ENCODE measurements at places on chromosomes 5 and 9. TPM values are rescaled to one million over a fixed set of nuclear protein-coding genes. Genes with fewer than 3 reads are reported as not detected.
A peak's percentile ranks its signal among the peaks of the same experiment; 100 is the strongest.

DNA sequence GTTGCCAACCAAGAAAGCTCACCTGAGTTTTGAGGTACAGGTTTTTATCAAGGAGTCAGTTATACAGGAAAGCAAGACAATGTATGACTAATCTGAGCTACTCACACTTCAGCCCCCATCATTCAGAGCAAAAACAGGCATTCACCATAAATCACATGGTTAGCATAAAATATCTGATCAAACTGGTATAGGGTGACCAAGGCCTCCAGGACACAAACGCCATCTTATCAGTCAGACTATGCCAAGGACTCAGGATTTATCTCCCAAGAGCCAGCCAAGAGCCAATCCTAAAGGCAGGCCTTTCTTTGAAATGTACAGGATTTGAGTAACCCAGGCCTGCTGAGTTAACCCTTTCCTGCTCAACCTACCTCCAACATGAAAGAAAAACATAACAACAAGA is 313.0 kb upstream of the NREP start:
- no peak for DNase-seq

DNA sequence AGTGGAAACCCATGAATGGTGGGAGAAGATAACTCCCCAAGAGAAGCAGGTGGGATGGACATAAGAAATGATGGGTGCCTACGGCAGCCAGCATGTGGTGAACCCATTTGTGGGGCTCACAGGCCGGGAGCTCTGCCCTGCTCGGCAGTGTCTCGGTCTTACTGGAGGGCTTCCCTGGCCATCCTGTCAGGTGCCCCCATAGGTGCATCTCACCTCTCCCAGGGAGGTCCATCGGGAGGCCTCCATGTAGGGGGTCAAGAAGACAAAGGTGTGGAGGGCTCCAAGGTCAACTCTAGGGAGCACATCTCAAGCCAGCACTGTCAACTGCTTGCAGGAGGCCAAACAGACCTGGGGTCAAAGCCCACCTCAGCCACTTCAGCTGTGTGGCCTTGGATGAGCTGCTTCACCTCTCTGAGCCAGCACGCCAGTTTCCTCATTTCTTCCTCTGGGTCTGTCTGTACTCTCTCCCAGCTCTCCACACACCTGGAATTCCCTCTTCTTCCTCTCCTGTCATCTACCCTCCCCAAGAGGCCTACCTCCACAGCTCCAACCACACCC is 10.5 kb upstream of the ADGRD2 start:
- no peak for DNase-seq

DNA sequence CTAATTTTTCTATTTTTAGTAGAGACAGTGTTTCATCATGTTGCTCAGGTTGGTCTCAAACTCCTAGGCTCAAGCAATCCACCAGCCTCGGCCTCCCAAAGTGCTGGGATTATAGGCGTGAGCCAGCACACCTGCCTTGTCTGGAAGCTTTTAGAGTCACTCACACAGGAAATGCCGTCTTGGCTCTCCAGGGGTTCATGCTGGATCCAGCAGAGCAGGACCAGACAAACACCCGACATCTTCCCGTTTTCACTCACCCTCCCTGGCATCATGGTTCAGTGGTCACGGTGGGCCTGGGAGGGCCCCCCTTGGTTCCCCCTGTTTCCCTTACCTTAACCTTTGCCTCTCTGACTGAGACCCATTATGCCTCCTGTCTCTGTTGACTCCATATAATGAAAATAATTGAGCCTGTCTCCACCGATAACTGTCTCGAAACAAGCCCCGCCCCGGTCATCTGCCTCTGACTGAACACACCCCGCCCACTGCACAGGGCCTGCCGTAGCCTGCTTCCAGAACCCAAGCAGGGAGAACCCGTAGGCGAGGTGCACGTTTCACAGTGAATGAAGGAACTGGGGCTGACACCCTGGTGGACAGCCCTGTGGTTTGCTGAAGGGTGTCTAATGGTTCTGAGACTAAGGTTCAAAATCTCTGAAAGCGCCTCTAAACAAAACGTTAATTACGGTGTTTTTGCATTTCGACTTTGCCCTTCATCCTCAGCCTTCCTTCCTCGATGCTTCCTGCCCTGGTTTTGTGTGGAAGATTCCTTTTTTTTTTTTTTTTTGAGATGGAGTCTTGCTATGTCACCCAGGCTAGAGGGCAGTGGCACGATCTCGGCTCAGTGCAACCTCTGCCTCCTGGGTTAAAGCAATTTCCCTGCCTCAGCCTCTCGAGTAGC is 39.7 kb upstream of the SPRY4 start:
- DNase-seq, result no peak

- no peak for DNase-seq
These were observed 109.8 kb upstream of the SLC25A48 start for GRCh38 chr5:135724617-135725016.

DNA sequence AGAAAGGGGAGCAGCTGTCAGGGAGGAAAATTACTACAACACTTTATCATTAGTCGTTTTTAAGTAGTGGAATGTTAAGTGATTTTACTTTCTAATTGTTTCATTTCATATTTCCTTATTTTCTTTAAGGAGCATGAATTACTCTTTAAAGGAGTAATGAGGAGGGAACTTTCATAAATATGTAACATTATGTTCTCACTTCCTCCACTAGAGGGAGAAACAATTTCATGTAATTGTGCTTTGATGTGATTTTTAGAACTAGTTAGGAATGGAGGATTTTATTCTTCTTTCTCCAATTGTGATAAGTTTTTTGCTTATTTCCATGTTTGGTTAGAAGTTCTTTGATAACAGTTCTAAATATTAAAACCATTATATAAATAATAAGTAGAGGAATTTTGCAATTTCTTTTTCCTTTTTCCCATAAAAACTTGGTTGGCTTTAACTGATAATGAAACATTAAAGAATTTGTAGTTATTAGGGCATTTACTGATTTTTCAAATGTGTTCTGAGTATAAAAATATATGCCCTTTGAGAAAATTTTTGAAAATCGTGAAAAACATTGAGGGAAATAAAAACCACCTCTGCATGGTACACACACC is 25.6 kb downstream of the CEP78 start:
- peak; percentile 16 for DNase-seq

DNA sequence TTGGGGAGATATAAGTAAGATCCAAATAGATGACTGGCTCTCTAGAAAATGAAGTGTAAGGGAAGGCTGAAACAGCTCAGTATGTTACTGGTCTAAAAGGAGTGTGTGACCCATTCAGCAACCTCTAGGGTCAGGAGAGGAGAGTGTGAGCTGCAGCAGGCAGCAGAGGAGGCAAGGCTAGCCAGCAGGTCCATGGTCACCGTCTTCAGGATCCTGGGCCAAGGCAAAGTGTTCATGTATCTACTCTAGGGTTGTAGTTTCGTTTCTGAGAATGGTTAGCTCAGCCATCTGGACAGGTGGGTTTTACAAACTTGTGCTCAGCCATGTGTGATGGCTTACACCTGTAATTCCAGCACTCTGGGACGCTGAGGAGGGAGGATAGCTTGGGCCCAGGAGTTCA is 13.7 kb downstream of the MYO10 start:
- DNase-seq, result no peak

MAP3K1 gene
- 13.2 TPM for total RNA-seq

CDC20B gene
- 0.23 TPM for total RNA-seq

PRRT1B gene
- not detected for total RNA-seq
